ENCODE measurements at places on chromosomes 6 and 20.

GRCh38 chr20:63689046-63690002 is 7.1 kb upstream of the TNFRSF6B start:
- no peak for DNase-seq

- DNase-seq = peak; percentile 12
These were observed 2.0 kb upstream of the KCNB1 start for GRCh38 chr20:49484180-49485140.

DNA sequence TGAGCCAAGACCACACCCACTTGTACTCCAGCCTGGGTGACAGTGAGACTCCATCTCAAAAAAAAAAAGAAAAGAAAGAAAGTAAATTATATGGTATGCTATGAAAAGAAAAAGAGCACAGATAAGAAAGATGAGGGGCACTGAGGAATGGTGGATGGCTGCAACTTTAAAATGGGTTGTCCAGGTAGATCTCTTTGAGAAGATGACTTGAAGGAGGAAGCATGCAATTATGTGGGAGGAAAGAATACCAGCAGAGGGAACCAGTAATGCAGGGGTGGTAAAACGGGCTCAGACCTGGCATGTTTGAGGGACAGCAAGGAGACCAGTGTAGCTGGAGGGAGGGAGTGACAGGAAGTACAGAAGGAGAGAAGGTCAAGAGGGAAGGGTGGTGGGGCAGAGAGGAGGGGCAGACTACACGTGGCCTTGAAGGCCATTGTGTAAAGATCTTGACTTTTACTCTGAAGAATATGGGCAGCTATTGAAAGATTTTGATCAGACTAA is 22.3 kb downstream of the LINC00237 start:
- no peak for DNase-seq

DNA sequence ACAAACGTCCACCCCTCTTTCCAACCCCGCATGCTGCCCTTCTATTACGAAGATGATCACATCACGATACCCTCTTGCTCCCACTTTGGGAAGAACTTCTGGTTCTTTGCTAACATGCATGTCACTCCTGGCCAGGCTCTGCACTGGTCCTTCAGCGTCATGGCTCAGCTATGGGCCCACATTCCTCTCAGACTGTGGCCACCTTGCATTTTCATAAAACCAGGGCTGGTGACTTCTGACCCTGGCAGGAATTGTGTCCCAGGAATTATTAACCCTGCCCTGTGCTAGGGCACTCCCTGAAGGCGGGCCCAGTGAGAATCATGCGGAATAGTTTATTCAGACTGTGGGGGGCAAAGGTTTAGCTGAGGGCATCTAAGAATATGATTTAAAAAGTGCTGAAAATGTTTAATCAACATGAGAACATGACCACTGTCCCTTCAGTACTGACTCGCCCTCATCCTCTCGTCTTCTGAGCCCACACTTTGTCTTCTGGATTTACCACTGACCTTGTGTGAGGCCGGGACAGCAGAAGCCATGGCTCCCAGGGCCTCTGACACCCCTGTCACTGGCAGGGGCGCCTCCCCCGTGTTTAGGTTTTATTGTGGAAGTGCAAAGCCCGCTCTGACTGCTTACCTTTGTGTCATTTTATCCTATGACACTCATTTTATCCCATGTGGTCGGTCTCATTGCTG is 38.1 kb upstream of the THBS2 start:
- DNase-seq = no peak

DNA sequence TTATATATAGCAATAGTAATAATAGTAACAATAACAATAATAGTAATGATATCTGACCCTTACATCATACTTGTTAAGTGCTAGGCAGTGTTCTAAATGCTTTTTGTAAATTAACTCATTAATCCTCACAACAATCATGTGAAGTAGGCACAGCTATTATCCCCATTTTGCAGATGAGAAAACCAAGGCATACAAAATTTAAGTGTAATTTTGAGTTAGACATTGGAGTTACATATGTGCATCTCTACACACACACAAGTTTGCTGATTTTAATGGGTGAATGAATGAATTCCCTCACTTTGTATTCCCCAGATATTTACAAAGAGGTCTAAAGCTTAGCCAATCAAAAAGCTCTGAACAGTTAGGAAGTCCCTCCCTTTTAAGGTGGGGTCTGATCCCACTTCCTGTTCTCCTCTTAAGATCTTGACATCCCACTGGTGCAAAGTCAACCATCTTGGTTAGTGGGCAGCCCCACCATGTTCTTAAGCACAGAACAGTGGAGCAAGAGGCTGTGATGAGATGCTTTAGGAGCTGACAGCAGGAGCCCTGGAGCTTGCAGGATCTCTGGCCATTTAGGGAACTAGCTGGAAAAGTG is 85.3 kb upstream of the FOXP4 start:
- DNase-seq = no peak

Measured in stimulated activated CD8-positive, alpha-beta memory T cell treated with anti-CD3 and anti-CD28 coated beads, Interleukin-2, amount 100 ng/mL, for 1 hour (primary cell).